ENCODE measurements at places on chromosomes 3 and 15. TPM values are rescaled to one million over a fixed set of nuclear protein-coding genes. Genes with fewer than 3 reads are reported as not detected.

Gene SMAD6
- total RNA-seq: 26.9 TPM

Gene C3orf70
- 0.02 TPM for total RNA-seq

Gene SNX22
- total RNA-seq: 0.81 TPM

Gene ARGFX
- total RNA-seq: not detected

Gene LMAN1L
- not detected for total RNA-seq

Measured in A549 treated with Mapracorat at 1 μM for 4 hours (cell line).